ENCODE measurements at places on chromosomes 7 and 10.

DNA sequence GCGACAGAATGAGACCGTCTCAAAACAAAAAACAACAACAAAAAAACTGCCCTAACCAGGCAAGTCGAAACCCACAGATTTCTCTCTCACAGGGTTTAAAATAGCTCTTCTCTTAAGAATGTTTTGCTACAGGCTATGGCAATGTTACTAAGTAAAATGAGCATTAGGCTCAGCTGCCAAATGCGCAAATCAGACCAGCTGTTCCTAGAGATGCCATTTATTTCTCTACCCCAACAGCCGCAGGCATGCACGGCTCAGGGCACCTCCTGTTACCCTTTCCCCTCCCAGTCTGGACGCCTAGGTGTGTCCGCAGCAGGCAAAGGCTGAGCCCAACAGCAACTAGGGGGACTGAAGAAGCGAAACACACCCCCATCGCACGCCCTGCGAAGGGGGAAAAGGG lies 168.3 kb upstream of the MBL2 start:
- no peak for DNase-seq

DNA sequence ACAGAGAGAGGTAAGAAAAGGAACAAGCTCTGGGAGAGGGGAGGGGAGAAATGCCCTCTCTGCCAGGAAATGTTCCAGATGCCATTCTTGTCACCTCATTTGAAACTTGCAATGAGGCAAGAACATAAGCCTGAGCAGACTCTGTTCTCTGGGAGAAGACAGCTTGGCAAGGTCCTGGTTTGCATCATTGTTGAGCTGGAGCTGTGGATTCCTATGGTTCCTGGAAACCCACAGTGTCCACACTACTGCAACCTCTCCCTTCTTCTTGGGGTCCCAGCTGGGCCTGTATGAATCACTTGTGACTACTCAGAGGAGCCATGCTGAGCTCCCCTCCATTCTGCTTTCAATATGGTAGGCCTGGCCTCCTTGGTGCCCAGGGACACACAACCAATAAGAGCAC lies 60.8 kb upstream of the HECTD2 start:
- no peak for DNase-seq

GRCh38 chr7:74269757-74270277 lies 15.6 kb upstream of the RFC2 start:
- peak; percentile 93 for DNase-seq

- peak; percentile 77 for DNase-seq
These were observed at the start of gene VKORC1L1 for GRCh38 chr7:65872776-65873581. Gene VKORC1L1, plus strand, starts transcription at chr7:65873074. Its CDS starts 298 bp downstream, at chr7:65873372.

DNA sequence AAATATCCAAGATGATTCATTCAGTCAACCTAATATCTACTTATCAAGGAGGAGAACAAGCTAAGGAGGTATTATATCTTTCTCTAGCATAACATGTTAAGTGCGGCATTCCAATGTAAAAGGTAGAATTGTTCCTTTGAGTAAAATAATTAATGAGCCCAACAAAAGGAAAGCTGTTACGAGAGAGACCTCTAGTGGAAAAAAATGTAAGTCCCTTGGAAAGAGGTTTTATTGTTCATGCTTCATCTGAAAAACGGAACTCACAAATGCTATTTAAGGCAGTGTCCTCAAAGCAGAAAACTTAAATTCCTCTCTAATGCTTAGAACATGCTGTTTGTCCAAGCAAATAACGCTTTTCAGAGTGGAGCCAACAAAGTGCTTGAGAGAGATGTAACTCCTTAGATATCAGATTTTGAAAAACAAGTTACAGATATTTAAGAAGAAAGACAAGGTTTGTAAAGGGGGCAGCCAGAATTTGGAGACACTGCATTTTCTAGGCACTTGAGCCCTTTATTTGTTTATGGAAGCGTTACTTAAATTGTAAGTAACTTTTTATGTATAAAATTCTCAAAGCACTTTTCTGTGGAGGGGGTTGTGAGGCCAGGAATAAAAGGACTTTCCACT lies 119.9 kb downstream of the TFEC start:
- DNase-seq = peak; percentile 83

DNA sequence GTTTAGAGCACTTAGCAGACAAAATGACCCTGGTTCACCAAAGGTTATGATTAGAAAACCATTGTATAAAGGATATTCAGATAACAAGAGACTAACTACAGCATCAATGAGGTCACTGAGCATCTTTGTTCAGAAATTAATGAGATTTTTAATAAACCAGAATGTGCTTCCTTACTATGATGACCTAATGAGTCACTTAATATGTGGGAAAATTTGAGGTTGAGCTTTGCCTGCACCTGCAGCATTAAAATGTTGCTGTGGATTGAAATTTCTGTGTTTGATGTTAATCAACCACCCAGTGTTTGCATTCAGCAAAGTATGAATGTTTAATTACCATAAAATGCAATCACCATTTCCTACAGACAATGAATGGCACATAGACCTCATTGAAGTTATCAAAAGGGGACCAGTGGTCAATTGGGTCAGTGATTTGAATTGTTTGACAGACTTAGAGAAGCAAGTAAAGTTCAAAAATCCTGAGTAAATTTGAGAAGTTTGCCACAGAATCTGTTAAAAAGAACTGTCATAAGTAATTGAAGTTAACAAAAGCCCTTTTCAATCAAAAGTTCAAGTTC lies 45.8 kb downstream of the EXOC6 start:
- no peak for DNase-seq

GRCh38 chr7:83751217-83751616 lies 102.3 kb upstream of the SEMA3E start:
- no peak for DNase-seq

- peak; percentile 95 for DNase-seq
These were observed 262.8 kb downstream of the BBS9 start for GRCh38 chr7:33392148-33392547.

DNA sequence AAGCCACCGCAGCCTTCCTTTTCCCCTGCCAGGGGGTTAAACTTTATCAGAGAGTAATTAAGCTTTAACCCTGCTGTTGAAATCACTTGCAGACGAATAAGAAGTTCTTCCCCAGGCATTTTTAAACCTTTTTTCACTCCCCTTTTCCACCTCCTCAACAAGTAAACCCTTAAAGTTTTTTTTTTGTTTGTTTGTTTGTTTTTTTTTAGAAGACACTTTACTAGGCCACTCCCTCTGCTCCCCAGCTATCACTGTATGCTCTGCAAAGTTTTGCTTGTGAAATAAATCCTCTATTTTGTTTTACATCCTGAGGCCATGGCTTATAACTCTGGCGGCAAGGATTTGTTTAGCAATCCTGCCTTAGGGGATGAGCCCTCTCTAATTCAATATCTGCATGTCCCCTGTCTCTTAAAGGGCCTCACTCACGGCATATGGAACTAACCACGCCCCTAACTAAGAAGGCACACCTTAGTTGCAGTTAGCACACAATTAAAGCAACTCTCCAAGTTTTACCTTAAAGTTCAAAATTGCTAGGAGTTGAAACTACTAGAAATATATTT lies 1354.7 kb upstream of the LRRTM3 start:
- DNase-seq = no peak

GRCh38 chr10:17847585-17848296 lies 38.6 kb downstream of the MRC1 start:
- no peak for DNase-seq

GRCh38 chr10:133127291-133128125 lies 32.5 kb upstream of the KNDC1 start:
- no peak for DNase-seq

DNA sequence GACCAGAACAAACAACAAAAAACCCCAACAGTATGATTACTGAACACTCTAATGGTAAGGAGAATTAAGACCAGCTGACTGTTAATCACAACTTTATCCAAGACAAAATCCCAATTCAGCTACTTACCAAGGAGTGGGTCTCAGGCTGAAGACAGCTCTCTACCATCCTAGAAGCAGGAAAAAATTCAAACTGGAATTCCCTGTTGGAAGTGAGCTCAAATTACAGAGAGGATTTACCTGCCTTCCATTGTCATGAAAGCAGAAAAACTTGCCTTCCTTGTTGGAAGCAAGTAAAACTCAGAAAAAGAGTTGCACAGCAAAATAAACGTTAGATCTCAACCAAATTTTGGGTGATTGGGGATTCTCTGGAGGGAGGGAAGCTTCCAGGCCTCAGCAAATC lies 20.9 kb downstream of the SPAM1 start:
- DNase-seq = no peak

DNA sequence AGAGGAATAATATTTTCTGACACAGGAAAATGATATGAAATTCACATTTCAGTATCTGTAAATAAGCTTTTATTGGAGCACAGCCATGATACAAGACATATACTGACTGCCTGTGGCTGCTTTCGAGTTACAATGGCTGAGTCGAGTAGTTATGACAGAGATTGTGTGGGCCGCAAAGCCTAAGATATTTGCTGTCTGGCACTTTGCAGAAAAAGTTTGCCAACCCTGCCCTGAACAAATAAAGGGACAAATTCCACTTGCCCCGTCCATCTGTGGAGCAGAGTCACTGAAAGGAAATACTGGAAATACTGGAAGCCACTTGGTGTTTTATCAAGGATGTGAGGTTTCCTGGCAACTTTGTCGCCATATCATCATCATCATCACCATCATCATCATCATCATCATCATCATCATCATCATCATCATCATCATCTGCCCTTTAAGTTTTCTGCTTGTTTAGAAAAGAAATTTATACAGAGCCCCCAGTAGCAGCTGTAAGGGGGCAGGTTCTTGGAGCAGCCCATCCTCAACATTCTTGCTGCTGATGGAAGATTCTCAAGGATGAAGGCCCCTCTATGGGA lies 85.8 kb downstream of the TCF7L2 start:
- DNase-seq = no peak

- no peak for DNase-seq
These were observed 109.6 kb downstream of the KIAA1217 start for GRCh38 chr10:24318517-24318916.

GRCh38 chr10:12160664-12161063 lies 31.2 kb downstream of the SEC61A2 start:
- no peak for DNase-seq

DNA sequence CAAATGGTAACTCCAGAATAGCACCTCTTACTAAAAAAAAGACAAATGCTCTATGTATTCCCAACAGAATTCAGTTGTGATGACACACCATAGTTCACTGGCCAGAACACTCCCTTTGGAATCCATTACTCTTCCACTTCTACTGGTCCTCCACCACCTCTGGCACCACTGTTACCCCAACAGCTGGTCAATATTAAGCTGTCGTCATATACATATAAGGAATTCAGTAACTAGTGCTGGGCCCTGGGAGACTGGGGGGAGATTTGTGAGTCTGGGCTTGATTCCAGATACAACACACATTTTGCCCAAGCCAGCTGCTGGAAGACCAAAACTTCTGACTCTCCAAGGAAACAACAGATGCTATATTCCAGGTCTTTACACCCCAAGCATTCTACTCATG lies 26.0 kb upstream of the ITGA8 start:
- DNase-seq = no peak

DNA sequence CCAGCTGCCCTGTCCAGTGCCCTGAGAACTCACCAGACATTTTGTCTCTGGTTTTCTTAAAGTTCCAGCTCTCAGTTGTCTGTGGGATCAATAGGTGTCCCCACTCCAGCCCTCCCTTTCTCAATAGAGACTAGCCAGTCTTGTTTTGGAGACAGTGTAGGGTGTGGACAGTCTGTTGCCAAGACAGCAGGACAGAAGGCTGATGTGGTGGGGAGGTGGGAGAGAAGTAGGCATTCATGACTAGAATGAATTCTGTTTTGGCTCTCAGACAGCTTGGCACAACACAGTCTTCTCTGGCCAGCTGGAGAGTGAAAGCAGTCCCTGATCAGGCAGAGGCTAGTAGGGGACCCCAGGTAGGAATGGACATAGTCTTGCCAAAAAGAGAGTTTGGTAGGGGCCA lies 467.0 kb upstream of the PODXL start:
- no peak for DNase-seq

- DNase-seq = no peak
These were observed 13.4 kb downstream of the DPCD start for GRCh38 chr10:101601541-101601940.

GRCh38 chr10:32393911-32394310 lies 47.0 kb upstream of the EPC1 start:
- DNase-seq = no peak

DNA sequence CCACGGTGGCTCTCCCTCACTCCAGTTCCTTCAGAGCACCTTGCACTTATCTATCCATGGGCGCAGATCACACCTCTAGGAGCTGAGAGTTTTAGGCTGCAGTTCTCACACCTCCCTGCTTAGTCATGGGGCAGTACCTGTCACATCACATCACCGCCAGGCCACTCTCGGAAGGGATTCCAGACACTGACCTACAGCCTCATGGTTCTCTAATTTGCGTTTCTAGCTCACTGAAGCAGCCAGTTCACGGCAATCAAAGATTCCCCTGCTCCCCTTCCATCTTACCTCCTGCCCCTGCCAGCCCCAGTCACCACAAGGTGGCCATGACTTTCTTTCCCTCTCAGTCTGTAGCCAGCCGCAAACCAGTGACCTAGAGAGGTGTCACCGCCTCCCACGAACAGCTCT lies 34.2 kb downstream of the ADRB1 start:
- no peak for DNase-seq

DNA sequence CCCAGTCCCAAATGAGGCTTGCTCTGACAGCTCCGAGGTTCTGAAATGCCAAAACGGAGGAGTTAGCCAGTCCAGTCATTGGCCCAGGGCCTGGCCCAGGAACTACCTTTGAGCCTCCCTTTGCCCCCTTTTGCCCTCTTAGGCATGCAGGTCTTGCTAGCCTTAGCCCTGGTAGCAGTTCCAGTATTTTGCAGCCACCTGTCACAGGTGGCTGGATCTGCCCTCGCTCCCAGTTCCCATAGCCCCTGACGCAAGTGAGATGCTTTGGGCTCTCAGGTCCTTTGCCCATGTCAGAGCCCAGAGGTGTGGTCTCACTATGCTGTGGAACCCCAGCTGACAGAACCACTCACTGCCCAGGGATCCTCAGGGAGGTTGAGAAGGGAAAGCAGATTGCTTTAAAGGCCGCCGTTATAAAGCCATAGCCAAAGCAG lies 42.0 kb downstream of the GPRIN2 start:
- DNase-seq = no peak

DNA sequence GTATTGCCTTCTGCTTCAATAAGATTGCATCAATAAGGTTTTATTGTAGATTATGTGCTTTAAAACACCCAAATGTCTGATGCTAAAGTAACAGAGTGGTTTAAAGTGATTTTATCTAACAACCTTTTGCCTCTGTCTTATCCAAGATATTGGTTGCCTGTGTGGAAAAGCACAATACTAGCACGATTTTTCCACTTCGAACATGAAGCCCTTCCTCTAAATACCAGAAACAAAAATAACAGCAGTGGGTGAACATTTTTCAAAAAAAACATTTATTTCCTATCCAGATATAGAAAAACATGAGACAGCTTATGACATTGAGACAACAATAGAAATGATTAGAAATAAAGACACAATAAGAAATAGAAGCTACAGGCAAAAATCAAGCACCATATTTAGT lies 59.5 kb upstream of the MDFIC start:
- no peak for DNase-seq

All from NCI-H748 treated with DMSO at 0.1 percent for 48 hours (cell line).